ENCODE measurements at places on chromosomes 13 and 19.

GRCh38 chr13:96650301-96650886 lies 343.9 kb downstream of the OXGR1 start:
- DNase-seq: no peak

- no peak for DNase-seq
These were observed 353.6 kb downstream of the FGF9 start for GRCh38 chr13:22024381-22024994.

- DNase-seq: no peak
These were observed 10.0 kb upstream of the VWA8 start for GRCh38 chr13:41970918-41971317.

GRCh38 chr13:65125236-65125635 lies 2104.9 kb downstream of the PCDH9 start:
- DNase-seq: no peak

- DNase-seq: no peak
These were observed 23.1 kb downstream of the CHAF1A start for GRCh38 chr19:4425537-4425936.

DNA sequence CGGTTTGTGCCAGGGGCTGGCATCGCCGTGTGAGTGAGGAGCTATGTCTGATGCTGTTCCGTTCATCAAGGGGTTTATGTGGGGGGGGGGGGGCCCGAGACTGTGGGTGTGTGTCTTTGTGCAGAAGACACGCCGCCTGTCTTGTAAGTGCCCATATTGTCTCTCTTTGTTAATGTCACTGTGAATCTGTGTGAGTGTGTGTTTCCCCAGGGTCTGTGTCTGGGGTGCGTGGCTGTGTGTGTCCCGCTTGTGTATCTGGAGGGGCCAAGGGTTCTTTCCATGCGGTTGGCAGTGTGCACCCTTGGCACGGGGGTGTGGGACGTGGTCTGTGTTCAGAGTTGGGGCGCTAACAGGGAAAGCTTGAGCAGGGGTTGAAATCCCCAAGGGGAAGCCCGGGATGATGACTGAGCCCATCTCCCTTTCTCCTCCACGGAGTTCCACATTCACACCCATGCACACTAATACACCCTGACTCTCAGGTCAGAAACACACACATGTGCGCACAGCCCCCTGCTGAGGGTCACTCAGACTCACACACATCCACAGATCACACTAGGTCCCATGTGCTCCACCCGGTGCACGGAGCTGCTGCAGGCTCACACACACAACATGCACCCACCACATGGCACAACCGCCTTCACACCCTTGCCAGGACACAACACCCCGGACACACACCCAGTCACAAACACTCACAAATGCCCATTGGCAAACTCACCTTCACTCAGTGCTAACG lies 1.8 kb downstream of the NCAN start:
- DNase-seq: no peak

- DNase-seq: no peak
These were observed 809.3 kb downstream of the UQCRFS1 start for GRCh38 chr19:28403690-28404089.

GRCh38 chr13:46170687-46171086 lies 11.3 kb downstream of the LCP1 start:
- peak; percentile 7 for DNase-seq

DNA sequence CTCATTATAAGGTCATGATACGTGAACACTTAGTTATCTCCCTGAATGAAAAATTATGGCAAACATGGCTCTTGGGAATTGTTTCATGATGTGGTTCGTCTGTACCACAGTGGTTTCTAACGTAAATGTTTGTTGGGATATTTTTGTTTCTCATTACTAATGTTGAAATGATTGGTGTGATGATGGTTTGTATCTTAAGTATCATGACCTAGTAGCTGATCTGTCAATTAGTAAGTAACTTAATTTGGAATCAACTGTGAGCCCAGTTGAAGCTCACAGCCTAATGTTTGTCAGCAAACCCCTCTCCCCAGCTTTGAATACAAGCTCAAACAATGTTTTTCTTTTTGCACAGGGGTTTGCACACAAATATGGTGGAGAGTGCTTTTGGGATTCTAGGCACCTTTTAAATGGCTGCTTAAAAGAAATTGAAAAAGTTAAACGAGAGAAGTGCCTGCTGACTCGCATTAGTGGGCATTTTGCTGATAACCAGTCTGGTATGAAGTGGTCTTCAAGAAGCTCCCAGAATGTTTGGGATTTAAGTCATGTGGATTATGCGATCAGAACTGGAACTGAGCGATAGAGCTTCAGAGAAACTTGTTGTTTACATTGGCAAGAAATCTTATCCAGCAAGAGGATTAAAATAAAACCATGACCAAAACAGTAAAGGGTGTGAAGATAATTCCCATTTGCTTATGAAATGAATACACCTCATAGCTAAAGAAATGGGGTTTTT lies 68.2 kb downstream of the LMO7 start:
- no peak for DNase-seq

All from ELF-1 (cell line).